ENCODE measurements at places on chromosomes 2 and 18.

- no peak for DNase-seq
These were observed 153.4 kb downstream of the ERBB4 start for GRCh38 chr2:212385241-212385640.

DNA sequence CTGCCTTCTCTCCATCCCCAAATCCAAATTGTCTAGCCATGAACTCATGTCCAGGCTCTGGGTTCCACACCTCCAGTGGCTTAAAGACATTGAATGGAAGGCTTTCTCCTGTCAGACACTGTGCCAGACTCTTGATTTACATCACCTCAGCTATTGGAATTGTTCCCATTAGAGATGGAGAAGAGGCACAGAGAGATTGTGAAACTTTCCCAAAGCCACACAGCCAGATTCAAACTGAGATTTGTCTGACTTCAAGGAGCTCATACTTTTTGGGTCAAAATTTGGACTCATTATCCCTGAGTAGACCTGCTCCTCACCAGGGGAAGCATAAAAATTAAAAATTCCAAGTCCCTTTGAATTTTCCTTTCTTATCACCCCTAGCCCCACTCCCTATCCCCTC, 18.9 kb upstream of the MYO3B start:
- no peak for DNase-seq

DNA sequence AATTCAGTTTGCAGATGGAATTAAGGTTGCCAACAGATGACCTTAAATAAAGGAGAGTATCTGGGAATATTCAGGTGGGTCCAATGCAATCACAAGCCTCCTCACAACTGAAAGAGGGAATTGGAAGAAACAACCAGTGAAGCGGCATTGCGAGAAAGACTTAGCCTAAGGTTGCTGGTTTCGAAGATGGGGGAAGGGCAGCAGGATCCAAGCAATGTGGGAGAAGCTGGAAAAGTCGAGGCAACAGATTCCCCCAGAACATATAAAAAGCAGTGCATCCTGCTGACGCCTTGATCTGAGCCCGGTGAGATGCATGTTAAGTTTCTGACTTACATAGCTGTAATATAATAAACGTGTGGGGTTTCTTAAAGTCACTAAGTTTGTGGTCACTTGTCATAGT, 162.5 kb downstream of the NDUFA10 start:
- no peak for DNase-seq

DNA sequence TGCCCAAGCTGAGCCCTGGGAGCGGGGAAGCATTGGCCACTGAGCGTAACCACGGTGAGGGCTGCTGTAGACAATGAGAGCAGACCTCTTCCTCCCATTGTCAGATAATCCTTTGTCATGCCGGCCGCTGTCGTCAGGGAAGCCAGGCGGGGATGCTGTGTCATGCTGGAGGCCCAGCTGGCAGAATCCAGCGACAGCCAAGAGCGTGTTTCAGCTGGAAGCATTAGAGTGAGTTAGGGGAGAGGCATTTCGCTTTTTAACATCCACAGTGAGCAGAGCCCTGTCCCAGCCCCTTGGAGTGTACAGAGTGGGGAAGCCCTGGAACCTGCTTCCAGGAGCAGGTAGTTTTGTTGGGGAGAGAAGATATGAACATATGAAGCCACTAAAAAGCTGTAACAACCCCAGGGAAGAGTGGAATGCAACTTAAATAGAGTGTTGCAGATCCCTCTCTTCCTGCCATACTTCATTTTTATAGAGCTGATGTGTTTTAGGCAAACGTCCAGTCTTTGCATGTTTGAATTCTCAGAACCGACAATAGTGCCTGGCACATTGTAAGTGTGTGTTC, 7.0 kb downstream of the CTIF start:
- DNase-seq, result no peak

GRCh38 chr18:36296650-36297416, 680 bp upstream of the FHOD3 start:
- DNase-seq, result peak; percentile 33

- no peak for DNase-seq
These were observed 102.3 kb upstream of the TTN start for GRCh38 chr2:178909507-178909906.

DNA sequence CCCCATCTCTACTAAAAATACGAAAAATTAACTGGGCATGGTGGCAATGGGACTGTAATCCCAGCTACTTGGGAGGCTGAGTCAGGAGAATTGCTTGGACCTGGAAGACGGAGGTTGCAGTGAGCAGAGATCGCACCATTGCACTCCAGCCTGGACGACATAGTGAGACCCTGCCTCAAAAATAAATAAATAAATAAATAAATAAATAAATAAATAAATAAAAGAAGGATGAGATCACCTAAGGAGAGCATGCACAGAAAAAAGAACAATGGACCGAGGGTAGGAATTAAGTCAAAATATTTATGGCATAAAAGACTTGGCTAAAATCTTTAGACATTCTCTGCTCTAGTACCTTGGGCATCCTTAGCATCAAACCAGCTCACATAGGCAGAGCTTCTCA, 8.9 kb upstream of the RBMS1 start:
- no peak for DNase-seq

DNA sequence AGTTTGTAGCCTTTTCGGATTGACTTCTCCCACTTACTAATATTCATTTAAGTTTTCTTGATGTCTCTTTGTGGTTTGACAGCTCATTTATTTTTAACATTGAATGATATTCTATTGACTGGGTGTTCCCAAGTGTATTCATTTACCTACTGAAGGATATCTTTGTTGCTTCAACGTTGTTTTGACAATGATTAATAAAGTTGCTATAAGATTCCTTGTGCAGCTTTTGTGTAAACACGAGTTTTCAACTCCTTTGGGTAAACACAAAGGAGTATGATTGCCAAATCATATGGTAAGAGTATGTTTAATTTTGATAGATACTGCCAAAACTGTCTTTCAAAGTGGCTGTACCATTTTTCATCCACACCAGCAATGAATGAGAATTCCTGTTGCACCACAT, 1200.9 kb downstream of the DSC3 start:
- no peak for DNase-seq

DNA sequence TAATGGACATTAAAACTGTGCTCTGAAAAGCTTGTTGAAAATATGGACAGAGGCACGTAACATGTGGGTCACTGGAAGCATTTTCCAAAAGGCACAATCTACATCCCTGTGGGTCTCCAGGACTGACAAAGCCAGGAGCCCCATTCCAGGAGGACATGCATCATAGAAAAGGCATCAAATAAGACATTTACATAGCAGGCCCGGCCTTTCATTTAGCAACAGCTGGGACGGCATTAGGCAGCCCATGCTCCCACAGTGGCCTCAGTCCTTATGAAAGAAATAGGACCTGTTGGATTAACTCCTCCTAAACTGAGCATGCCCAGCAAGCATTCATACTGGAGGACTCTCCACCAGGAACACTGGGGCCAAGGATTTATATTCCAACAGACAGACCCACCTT, 72.2 kb downstream of the TWIST2 start:
- DNase-seq, result no peak

GRCh38 chr2:74714691-74715080, 60.6 kb downstream of the SEMA4F start:
- peak; percentile 21 for DNase-seq

DNA sequence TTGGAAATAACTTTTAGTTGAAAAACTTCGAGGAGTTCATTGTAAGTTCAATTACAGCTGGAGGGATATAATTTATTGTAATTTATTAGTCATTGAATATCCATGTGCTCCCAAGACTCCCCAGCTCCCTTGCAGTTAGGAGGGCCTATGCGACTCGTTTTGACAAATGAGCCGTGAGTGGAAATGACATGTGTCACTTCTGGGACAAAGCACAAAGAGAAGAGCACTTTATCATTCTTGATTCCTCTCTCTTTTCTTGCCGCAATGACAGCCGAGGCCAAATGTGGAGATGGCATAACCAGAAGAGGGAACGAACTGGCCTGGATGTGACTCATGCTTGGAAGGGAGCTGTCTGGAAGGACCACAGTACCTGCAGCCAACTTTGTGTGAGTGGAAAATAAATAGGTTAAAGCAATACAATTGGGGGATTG, 44.2 kb upstream of the ITSN2 start:
- DNase-seq, result peak; percentile 21

DNA sequence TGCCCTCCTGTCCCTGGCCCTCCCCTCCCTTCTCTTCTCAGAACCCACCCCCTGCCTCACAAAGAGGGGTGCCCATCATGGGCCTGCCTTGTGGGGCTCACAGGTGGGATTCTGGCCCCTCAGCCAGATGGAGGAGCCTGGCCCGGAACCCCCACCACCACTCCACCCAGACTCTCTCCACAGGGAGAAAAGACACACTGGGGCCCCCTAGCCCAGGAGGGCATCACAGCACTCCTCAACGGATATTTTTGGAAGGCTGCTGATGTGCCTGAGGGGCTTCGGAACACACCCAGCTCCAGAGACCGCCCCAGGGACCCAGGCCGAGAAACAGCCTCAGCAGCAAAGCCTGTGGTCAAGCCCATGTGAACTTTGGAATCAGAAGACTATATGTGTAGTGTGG, 9.9 kb downstream of the KCNIP3 start:
- DNase-seq, result no peak

GRCh38 chr2:113025737-113026136, 20.5 kb downstream of the IL36A start:
- no peak for DNase-seq
